Activated naive CD4-positive, alpha-beta T cell (primary cell): ENCODE measurements at places on chromosomes 12 and 14.

GRCh38 chr12:2306012-2306411 is 253.2 kb downstream of the CACNA1C start:
- DNase-seq, result no peak

DNA sequence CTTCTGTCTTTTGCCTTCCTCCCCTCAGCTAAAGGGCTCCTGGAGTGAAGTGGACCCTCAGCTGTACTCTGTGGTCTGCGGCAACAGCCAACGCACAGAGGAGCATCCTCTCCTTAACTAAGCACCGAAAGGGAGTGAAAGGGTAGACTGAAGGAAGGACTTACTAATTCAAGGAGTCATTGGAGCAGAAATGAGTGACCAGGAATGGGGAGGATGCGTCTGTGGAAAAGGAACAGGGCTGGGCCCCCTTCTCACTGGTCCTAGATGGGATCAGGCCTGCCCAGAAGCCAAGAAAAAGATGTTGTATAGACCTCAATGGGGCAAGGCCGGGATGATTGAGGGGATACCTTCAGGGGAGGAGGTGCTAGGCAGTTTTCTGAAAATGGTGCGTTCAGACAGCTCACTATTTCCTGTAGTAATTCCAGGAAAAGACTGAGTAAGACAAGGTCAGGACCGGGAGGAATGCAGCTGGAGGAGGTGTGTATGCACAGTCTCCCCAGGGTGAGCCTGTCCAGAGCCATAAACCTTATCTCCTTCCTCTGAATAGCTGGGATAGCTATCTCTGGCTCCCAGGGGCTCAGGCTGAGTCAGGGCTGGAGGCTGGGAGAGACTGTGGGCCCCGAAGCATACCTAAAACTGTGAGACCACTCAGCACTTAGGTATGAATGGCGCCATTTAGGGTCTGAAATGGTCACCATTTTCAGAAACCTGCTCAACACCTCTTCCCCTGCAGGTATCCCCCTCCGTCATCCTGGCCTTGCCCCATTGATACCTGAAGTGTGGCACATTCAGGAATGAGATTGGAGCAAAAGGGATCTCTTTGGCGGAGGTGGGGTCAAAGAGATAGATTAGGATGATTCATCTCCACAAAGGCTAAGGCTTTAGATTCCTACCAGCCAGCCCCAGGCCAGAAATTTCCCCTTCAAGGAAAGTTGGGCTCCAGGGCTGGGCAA is 20.2 kb upstream of the KRT8 start:
- DNase-seq, result no peak

DNA sequence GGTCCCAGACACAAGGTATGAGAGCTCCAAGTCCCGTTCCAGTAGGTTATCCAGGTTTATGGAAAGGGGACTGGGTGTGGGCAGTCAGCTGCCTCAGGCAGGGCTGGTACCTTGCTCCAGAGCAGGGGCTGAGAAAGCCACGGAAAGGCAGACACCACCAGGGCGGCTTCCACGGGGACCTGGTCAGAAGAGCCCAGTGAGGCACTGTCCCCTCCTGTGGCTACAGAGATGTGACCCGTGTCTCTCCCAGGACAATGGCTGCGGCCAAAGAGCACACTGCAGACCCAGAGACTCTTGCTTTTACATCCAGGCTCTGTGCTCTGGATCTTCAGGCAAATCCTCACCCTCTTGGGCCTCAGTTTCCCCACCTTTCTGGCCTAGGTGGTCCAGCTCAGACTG is 8.8 kb downstream of the SERPINA4 start:
- no peak for DNase-seq

DNA sequence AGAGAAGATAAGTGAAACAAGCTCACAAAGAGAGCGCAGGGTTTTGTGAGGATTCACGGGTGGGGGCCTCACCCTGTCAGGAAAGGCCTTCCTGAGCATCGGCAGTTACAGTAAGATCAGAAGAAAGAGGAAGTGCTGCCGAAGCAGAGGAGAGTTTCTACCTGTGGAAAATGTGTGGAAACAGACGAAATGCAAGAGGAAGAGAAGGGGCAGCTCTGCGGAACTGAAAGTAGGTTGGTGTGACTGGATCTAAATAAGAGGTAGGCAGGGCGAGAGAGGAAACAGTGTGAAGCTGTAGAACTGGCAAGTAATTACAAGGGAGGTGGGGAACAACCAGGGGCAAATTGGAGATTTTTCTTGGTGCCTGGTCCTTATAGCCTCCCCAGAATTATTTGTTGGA is 2.6 kb downstream of the GPR68 start:
- DNase-seq, result no peak

GRCh38 chr12:9796971-9797370 is 30.3 kb upstream of the KLRF1 start:
- no peak for DNase-seq

DNA sequence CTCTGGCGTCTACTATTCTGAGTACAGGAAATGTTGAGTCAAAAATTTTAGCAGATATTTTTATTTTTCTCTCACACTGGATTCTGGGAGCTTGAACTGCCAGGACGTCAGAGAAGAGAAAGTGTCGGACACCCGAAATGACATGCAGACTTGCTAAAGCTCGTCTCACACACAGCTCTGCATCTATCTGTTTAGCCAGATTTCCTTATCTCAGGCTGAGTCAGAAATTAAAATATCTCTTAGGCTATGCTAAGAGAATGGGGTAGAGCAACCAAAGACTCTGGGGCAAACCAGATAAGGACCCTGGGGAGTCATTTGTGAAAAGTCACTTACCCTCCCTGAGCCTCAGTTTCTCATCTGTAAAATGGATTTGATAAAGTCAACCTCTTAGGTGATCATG is 1124.1 kb downstream of the VRK1 start:
- no peak for DNase-seq

- DNase-seq, result no peak
Observed at GRCh38 chr12:72602581-72602980, 330.4 kb downstream of the TRHDE start.

DNA sequence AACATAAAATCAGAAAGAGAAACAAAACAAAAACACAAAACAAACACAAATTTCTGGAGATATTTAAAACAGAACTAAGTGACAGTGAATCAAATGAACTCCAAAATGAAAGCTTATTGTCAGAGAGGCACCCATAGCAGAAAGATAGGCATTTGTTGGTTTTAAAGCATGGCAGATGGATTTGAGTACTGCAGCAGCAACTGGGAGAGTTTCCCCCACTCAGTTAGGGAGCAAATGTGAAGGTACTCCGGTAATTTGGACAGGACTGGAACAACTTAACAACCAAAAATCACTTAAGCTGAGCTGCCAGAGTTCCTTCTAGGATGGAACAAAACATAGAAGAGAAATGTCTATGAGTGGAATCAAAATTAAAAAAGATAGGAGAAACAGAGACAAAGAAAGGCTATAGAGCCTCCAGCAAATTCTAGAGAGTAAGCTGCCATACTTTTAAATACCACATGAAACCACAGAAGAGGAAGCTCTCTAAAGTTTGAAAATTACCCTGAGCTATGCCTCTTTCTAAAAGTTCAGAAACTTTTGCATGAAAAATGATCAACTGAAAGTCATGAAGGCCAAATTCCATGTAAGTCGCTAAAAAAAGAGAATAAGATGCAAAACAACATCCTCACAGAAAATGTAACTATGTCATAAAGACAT is 1248.3 kb upstream of the USP15 start:
- DNase-seq, result no peak

GRCh38 chr12:110340706-110341105 is 59.7 kb downstream of the ATP2A2 start:
- DNase-seq, result no peak

GRCh38 chr14:64465191-64465822 is at the start of gene AKAP5:
Gene AKAP5 (plus strand): TSS chr14:64465499. CDS start chr14:64468395, 2,896 bp downstream.
- DNase-seq, result peak; percentile 12

GRCh38 chr14:59679872-59680271 is 103.3 kb upstream of the CCDC175 start:
- DNase-seq, result no peak

DNA sequence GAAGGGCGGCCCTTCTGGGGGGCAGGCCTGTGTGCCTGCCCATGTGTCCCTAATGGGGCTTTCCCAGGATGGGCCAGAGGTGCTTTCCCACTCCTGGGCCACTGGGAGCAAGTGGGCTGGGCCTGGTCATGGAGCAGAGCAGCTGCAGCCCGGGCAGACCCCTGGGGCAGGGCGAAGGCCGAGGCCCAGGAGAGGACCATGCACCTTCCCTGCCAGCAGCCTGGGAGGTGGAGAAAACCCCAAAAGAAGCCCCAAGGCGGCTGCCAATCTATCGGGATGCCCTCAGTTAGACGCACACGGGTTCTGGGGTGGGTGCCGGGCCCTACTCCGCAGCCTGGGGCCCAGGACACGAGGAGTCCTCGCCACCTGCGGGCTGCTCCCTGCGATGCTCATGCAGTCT is 16.1 kb upstream of the CRIP2 start:
- no peak for DNase-seq

- DNase-seq, result no peak
Observed at GRCh38 chr12:26555139-26555538, 277.9 kb downstream of the ITPR2 start.

DNA sequence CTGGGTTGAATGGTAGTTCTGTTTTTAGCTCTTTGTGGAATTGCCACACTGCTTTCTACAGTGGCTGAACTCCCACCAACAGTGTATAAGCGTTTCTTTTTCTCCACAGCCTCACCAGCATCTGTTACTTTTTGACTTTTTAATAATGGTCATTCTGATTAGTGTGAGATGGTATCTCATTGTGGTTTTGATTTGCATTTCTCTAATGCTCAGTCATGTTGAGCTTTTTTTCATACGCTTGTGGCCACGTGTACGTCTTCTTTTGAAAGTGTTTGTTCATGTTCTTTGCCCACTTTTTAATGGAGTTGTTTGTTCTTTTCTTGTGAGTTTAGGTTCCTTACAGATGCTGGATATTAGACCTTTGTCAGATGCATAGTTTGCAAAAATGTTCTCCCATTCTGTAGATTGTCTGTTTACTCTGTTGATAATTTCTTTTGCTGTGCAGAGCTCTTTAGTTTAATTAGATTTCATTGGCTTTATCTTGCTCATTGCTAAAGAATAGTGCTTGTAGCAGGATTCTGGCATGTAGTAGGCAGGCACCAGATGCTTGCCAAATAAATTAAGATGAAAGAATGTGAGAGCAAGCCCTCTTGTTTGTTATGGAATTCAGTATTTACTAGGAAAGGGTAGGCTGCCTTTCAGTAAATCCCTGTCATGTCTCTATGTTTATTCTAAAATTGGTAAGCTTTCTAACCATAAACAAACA is 86.8 kb downstream of the PDE3A start:
- DNase-seq, result no peak

DNA sequence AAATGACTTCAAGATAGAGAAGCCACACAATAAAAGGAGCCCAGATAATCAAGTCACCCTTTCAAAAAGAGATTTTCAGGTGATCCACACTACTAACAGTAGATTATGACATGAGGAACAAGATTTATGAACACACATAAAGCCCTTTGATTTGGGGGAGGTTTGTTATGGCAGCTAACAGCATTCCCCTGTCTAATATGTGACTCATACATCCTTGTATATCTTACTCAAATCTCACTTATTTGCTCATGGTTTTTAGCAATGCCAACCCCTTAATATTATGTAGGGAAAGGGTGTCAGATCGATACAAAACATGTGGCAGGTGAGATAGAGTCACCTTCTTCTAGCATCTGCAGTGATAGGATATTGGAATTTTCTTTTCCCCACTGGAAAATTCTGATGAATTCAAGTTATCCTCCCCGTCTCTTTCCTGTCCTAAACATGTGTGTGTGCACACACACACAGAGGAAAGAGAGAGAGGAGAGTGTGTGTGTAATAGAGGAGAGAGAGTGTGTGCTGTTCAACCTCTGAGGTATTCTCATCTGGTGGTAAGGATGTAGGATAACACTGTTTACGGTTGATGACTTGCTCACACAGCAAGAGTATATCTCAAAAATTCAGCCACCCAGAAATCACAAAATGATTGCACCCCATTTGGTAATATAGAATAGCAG is 319.9 kb downstream of the KCNC2 start:
- DNase-seq, result no peak

- DNase-seq, result no peak
Observed at GRCh38 chr14:39102265-39102968, 618 bp downstream of the SEC23A start.

- DNase-seq, result no peak
Observed at GRCh38 chr12:96398424-96399119, 1.7 kb downstream of the CDK17 start.

GRCh38 chr12:116416166-116416565 is 138.7 kb upstream of the MED13L start:
- no peak for DNase-seq

DNA sequence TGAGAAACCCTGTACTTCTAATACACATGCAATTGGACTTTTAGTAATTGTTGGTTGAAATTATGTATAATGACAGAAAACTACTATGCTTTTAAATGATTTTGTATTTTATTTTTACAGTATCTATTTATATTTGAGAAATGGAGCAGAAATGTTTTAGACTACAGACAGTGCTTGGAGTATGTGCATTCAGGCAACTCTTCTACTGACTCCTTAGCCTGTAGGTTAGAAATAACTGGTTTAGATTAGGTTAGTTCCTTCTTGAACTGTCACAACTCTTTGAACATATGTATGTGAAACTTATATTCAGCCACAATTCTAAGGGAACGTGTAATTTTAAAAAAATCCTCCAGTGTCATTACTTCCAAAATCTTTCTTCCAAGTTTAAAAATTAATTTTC is 1.7 kb downstream of the FGFR1OP2 start:
- DNase-seq, result no peak

DNA sequence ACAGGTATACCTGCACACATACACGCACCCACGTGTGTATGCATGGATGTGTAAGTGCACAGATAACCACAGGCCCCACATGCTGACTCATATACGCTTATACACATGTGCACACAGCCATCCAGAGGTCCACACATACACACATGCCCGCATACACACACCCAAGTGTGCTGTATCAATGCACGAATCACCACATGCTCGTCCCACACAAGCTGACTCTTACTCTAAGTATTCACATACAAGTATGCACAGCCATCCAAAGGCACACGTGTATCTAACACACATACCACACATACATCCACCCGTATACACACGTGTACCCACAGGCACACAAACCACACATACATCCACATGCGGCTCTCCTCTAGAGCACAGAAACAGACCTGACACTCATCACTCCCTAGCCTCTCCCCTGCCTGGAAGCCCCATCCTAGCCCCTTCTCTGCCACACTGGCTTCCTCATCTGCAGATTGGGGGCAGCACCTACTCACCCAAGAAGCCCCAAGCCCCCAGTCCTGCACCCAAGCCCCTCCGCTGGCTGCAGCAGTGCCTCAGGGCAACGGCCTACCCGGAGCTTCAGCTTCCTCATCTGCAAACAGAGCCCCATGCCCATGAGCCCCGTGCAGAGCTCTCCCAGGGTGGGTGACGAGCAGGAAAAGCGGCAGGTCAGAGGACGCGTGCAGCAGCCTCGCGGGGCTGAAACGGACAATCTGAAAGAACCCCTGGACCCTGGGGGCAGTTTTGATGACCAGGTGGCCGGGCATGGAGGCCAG is 105.4 kb downstream of the NCOR2 start:
- no peak for DNase-seq

- DNase-seq, result no peak
Observed at GRCh38 chr14:79702197-79702596, 509.1 kb downstream of the DIO2 start.

GRCh38 chr12:43167691-43168090 is 384.3 kb downstream of the ADAMTS20 start:
- no peak for DNase-seq

- no peak for DNase-seq
Observed at GRCh38 chr14:75459791-75460190, 32.0 kb downstream of the JDP2 start.

- no peak for DNase-seq
Observed at GRCh38 chr12:20248646-20249045, 119.7 kb upstream of the PDE3A start.

- DNase-seq, result no peak
Observed at GRCh38 chr14:60093606-60094005, 1.9 kb downstream of the PCNX4 start.

GRCh38 chr12:121250359-121250758 is 40.4 kb downstream of the P2RX4 start:
- no peak for DNase-seq
